ENCODE measurements at places on chromosomes 5 and 9.

GRCh38 chr5:167479779-167480178 lies 811.7 kb upstream of the WWC1 start:
- no peak for DNase-seq

DNA sequence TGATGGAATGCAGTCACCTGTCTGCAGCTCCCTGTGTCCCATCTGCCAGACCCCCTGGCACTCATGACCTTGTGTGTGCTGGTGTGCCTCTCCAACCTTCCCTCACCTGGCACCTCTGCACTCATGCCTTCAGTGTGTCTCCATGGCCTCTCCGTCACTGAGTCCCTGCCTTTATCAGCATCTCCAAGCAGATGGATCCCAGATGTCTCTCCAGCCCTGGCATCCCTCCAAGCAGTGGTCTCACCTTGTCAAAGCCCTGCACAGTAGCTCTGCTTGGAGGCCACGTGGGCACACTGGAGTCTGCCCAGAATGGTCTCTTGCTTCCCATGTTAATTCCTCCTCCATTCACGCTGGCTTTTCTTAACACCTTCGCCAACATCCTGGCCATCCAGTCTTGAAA lies 84.8 kb downstream of the DAP start:
- DNase-seq = no peak

DNA sequence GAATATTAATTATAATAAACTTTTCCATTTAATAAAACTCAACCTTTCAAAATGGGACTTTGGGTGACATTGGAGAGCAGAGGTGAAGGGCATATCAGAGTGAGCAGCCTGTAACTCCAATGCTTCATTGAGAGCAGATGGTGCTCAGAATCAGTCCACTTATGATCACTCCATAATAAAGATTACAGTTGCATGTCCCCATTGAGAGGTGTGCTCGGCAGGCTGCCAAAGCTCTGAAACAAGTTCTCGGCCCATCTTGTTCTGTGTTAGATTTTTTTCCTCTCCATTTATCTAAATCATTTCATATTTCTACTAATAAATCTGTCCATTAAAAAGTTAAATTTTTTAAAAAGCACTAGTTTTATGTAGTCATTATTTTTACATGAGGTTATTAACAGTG lies 1786.4 kb upstream of the WWC1 start:
- DNase-seq = no peak

DNA sequence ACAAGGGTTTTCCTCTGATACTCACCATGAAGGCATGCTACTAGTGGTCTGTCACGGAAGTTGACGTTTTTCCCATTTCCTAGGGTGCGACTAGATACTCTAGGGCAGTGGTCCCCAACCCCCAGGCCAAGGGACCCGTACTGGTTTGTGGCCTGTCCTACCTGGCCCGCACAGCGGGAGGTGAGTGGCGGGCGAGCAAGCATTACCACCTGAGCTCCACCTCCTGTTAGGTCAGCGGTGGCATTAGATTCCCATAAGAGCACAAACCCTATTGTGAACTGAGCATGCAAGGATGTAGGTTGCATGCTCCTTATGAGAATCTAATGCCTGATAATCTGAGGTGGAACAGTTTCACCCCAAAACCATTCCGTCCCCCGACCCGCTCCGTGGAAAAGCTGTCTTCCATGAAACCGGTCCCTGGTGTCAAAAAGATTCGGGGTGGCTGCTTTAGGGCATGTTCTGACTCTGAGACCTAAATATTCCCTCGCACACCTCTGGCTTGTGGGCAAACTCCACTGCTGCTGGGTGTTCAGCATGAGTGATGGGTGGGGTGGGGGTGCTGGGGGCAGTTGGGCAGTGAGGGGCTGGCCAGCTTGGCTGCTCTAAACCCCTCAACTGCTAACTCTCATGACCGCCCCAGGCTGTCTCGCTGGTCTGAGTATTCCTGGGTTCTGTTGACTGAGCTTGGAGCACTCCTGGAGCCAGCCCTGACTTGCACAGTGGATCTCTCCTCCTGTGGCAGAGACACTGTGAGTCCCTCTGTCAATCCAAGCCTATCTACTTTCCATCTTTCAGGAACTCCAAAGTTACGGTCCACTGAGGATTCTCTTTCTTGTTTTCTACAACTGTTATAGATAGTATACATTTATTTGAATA lies 78.3 kb upstream of the NEK6 start:
- DNase-seq = no peak

DNA sequence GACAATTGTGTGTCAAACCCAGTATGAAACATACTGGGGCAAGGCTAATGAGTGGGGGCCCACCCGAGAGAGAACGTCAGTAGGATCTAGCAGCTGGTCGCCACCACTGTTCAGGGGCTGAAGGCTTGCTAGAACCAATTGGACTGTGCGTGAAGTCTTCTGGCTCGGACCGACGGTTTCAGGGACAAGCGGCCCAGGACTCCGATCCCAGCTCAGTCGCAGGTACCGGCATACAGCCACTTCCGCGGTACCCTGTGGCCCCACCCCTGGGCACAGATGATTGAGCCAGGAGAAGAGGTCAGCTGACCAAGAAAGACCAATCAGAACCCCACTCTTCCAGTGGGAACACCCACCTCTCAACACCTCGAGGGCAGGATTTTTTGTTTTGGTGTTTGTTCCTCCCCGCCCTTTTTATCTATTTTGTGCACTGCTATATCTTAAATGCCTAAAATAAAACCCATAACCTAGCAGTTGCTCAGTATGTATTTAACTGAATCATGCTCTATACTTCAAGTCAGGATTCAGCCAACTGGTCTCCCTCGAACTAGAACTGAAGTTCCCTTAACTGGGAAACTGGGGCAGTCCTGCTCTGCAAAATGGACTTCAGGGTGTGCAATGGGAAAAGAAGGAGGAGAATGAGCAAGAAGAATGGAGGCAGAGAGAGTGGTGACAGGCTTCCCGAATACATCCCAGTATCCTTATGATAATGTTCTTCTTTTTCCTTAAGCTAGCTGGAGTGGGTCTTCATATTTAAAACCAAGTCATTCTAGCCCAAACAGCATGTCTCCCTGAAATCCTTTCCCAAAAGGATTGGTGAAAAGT lies 21.1 kb upstream of the CPEB4 start:
- no peak for DNase-seq

DNA sequence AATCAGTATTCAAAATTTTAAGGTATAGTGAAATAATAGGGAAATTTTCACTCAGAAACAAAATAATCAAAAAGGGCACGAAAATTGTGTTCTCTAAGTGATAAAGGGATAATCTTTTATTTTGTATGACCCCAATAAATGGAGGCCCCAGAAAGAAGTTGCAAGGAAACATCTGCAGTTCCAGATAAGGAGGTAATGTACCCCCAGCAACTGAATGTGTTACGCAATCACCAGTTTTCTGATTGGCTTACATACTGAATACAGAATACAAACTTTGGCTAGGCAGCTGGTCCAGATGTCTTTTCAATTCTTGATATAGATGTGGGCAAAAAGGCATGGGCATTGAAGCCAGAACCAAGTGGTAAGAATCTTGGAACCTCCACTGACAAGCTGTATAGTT lies 1.7 kb upstream of the TOPORS start:
- no peak for DNase-seq

- no peak for DNase-seq
Observed at GRCh38 chr5:132639706-132640130, 18.3 kb upstream of the IL13 start.

- DNase-seq = no peak
Observed at GRCh38 chr9:82949203-82949602, 113.7 kb downstream of the RASEF start.

GRCh38 chr9:88873635-88874034 lies 117.6 kb upstream of the S1PR3 start:
- DNase-seq = no peak

GRCh38 chr9:109346904-109347303 lies 26.0 kb upstream of the EPB41L4B start:
- no peak for DNase-seq

DNA sequence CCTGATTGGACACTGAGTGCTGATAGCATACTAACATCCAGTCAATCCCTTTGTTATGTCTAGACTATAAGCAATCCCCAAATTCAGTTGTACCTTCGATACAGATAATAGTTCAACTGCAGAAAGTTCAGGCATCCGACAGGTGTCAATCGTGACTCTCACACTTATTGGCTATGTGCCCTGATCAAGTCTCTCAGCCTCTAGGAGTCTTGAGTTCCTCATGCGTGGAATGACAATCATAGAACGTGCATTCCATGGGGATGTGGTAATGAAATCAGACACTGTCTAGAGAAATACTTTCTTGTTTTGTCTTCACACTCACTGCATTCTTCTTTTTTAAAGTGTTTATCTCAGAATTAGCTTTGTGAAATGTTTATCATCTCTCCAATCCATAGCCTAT lies 4.8 kb downstream of the ANKRD34B start:
- DNase-seq = no peak

DNA sequence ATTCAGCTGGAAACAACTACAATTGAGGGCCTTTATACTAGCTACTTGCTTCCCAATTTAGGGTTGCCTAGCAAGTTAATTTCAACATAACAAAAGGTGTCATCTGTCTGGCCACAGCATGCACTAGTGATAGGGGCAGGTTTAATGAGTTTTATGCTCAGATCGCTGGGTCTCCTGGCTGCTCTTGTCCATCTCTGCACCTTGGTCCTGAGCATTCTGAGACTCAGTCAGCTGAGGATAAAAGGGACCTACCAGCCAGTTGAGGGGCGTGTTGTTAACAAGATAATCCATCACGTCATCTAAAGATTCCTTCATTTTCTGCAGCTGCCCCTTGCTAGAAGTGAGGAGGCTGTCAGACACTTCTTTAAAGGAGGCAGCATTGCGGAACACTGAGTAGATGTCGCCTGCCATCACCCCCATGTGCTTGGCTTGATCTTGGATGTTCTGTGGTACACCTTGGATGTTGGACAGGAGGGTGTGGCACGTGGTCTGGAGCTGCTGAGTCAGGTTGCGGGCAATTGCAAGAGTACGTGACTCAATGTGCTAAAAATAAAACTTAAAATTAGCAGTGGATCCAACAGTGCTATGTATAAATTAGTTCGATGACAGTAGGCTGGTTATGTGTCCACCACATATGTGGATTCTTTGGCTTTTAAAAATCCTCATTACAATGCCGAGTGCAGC lies 11.0 kb downstream of the PLIN2 start:
- DNase-seq = no peak

DNA sequence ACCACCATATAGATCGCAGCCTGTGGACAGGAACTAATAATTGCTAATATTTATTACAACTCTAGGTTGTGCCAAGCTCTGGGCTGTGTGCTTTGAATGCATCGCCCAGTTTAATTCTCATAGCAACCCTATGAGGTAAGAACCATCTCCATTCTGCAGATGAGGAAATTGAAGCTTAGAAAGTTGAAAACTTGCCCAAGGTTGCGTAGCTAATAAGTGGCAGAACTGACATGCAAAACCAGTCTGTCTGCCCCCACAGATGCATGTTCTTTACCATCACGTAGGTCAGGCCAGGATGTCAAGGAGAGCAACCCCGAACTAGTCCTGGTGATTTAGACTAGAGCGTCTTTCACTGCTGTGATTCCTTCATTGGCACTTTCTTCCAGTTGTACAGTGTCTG lies 15.6 kb downstream of the WWC1 start:
- DNase-seq = no peak

- DNase-seq = no peak
Observed at GRCh38 chr5:139164020-139164419, 34.1 kb downstream of the SIL1 start.

DNA sequence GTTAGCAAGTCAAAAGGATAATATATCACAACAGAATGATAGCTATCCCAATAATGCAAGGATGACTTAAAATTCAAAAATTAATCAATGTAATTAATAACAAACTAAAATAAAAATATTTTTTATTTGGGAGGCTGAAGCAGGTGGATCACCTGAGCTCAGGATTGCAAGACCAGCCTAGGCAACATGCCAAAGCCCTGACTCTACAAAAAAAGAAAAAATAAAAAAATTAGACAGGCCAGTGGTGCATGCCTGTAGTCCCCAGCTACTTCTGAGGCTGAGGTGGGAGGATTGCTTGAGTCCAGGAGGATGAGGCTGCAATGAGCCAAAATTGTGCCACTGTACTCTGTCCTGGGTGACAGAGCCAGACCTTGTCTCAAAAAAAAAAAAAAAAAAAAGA lies 399.3 kb downstream of the ADGRV1 start:
- DNase-seq = no peak

GRCh38 chr9:91935805-91936514 lies 14.1 kb downstream of the ROR2 start:
- no peak for DNase-seq

DNA sequence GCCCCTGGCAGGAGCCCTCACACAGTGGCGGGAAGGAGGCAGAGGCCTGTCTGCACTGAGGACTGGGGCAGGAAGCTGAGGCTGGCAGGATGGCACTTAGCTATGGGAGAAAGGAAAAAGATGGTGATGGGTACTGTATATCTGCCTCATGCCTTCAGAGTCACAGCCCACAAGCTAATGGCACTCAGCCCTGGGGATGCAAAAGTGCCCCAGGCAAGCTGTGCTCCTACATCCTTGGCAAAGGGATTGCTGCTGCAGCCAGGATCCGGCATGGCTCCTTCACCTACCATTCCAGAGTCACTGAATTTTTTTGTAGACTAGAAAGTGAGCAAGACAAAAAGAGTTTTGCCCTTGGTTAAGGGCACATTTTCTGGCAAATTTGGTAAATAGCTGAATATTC lies 8.7 kb downstream of the ACSL6 start:
- DNase-seq = no peak

DNA sequence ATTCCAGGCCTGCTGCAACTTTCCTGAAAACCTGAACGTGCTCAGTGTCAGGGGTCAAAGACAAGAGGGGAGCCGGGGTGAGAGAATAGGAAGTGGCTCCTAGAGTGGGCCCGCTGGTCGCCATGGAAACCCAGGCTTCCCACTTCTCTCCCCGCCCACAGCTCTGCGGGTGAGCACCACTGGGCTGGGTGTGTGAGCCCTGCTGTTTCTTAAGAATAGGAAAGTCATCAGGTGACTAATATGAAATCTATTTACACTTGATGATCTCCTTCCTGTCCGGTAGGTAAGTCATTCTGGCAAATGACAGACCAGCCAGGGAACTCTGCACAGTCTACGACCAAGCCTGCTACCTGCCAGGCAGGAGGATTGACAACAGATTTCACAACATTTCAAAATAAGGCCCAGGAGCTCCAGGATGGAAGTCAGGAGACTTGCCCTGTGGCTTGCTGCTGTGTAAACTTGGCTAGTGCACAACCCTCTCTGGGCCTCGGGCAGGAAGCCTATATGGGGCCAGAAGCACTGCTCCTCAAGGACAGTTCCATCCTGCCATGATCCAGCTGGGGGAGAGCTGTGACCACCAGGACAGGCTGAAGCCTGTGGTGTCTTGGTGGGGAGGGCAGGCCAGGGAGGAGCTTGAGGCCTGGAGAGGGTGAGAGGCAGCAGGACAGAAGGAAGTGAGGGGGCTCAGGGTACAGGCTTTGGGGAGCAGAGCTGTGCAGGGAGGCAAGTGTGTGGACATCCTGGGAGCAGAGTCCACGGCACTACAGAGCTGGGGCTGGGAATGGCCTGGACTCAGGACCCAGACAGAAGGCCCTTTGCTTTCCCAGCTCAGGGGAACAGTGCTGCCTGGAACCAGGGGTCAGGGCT lies 60.6 kb downstream of the SHB start:
- DNase-seq = no peak
